ENCODE measurements at places on chromosomes 13 and 19. TPM values are rescaled to one million over a fixed set of nuclear protein-coding genes. Genes with fewer than 3 reads are reported as not detected.

- DNase-seq = peak; percentile 57
- H3K27me3 ChIP-seq = no peaks in the 10 kb centered on the region
- H3K4me1 ChIP-seq = no peaks in the 10 kb centered on the region
Measured at GRCh38 chr13:79451500-79451962, 29.4 kb upstream of the NDFIP2 start.

- no peak for DNase-seq
- H3K27ac ChIP-seq = no peak overlapping the region
- H3K4me1 ChIP-seq = no peaks in the 10 kb centered on the region
- H3K36me3 ChIP-seq = no peaks in the 10 kb centered on the region
Measured at GRCh38 chr19:47422417-47423163, 3.3 kb upstream of the MEIS3 start.

- H3K4me3 ChIP-seq = no peak overlapping the region
- H3K36me3 ChIP-seq = no peaks in the 10 kb centered on the region
- no peak overlapping the region for H3K27ac ChIP-seq
- peaks cover 2% of the 10 kb centered on the region for H3K4me1 ChIP-seq
- H3K27me3 ChIP-seq = no peaks in the 10 kb centered on the region
Measured at GRCh38 chr13:46057256-46058015, 4.9 kb upstream of the ZC3H13 start.

DNA sequence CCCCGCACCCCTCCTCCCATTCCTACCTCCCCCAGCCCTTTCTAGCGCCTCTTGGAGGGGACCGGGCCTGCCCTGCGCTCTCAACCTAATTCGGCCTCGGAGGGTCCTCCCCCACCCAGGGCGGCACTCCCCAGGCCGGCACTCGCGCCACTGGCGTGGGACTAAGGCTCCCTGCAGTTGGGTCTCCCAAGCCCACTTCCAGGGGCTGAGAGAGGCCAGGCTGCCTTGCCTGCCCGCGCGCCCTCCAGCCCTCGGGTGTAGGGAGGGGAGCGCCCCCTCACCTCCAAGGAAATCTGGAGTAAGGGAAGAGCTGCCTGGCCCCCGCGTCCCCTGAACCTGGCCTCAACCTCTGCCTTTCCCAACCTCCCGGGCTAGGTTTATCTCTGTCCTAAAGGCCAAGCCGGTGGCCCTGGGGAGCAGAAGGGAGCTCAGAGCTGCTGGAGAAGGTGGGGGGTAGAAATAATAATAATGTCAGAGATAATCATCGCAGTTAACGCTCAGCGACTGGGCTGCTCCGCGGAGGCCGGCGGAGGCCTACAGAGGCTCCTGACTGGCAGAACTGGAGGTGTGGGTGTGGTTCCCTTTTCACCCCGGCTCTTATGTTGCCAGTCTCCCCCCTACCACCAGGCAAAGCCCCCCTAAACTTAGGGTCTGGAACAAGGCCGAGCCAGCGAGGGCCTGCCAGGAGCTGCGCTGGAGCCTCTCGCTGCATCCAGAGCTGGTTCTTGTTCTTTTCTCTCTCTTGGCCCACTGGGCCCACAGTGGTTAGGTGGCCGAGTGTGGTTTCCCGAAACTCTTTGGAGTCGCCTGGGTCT is 9.6 kb downstream of the ZIC2 start:
- no peaks in the 10 kb centered on the region for H3K36me3 ChIP-seq
- no peak for DNase-seq
- peaks cover 67% of the 10 kb centered on the region for H3K27me3 ChIP-seq
- no peak overlapping the region for H3K27ac ChIP-seq
- no peak overlapping the region for H3K4me3 ChIP-seq
- peaks cover 8% of the 10 kb centered on the region for H3K4me1 ChIP-seq

DNA sequence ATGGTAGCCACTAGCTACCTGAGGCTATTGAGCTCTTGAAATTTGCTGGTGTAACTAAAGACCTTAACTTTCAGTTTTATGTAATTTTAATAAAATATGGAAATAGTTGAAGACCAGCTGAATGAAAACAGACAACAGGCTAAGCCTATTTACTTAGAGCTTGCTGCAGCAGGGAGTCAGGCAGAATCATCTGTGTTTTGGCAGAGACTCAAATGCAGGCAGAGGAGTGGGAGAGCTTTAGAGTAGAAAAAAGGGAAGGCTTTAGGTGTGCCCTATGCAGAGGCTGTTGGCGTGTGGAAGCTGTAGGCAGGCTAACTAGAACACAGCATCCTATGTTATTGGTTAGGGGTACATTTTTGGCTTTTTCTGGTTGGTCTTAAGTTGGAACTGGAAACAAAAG is 304.9 kb upstream of the NBEA start:
- no peaks in the 10 kb centered on the region for H3K4me1 ChIP-seq
- no peaks in the 10 kb centered on the region for H3K36me3 ChIP-seq
- H3K27me3 ChIP-seq = no peaks in the 10 kb centered on the region
- H3K4me3 ChIP-seq = no peak overlapping the region

DNA sequence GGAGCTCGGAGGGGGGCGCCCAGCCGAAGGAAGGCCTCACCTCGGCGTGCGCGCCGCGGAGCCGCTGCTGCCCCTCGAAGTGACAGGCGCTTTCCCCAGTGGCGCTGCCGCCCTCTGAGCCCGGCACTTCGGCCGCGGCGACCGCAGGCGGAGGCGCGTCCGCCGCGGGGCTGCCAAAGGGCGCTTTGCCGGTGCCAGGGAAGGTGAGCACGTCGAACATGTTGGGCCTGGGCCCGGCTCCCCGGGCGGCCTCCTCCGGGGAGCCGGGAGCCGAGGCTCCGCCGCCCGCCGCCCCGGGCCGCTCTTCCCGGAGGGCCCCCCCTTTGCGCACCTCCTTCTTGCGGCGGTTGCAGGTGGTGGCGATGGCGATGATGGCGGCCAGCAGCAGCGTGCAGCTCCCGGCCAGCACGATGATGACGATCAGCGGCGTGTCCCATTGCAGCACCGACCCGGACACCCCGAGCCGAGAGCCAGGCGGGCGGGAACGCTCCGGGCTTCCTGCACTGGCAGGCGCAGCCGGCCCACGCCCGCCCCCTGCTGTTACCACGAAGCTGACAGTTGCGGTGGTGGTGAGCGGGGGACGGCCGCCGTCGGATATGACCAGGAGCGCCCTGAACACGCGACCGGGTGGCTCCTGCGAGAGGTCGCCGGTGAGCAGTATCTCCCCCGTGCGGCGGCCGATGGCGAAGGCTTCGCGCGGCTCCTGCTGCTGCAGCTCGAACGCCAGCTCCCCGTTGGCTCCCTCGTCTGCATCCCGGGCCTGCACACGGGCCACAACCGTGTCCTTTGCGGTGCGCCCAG is 2.5 kb downstream of the PCDH8 start:
- H3K4me1 ChIP-seq = no peaks in the 10 kb centered on the region
- H3K27ac ChIP-seq = no peak overlapping the region

DNA sequence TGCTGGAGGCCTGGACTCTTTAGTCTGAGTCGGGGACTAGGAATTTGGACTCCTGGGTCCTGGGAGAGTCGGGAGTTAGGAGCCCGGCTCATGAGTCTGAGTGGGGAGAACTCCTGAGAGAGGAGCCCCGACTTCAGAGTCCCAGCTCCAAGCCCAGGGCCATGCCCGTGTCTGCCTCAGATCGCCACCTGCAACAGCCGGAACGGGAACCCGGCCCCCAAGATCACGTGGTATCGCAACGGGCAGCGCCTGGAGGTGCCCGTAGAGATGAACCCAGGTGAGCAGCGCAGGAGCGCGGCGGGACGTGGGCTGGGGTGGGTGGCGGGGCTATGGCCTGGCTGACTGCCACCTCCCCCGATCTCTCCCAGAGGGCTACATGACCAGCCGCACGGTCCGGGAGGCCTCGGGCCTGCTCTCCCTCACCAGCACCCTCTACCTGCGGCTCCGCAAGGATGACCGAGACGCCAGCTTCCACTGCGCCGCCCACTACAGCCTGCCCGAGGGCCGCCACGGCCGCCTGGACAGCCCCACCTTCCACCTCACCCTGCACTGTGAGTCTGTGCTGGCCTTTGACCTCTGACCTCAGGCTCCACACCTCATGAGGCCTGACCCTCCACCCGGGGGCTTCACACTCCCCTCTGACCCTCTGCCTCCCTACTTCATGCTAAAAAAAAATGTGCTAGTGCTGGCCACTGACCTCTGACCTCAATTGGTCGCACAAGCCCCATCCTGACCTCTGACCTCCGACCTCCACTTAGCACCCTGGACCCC is 4.4 kb downstream of the BCAM start:
- no peaks in the 10 kb centered on the region for H3K36me3 ChIP-seq
- H3K27me3 ChIP-seq = no peaks in the 10 kb centered on the region
- no peak overlapping the region for H3K27ac ChIP-seq
- H3K4me1 ChIP-seq = peaks cover 3% of the 10 kb centered on the region

DNA sequence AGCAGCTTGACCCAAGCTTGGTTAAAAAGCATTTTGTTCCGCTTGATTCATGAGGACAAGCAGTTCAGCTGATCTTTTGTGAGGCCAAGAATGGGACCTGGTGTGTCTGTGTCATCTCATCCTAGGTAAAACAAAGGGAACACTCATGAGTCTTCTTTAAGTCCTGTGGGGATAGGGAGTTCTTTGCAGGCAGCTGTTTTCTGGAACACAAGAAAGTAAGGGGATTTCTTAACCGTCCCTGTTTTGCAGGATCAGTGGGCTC is 134.5 kb upstream of the TMTC4 start:
- H3K36me3 ChIP-seq = no peaks in the 10 kb centered on the region
- peaks cover 5% of the 10 kb centered on the region for H3K4me1 ChIP-seq
- no peak for DNase-seq

DNA sequence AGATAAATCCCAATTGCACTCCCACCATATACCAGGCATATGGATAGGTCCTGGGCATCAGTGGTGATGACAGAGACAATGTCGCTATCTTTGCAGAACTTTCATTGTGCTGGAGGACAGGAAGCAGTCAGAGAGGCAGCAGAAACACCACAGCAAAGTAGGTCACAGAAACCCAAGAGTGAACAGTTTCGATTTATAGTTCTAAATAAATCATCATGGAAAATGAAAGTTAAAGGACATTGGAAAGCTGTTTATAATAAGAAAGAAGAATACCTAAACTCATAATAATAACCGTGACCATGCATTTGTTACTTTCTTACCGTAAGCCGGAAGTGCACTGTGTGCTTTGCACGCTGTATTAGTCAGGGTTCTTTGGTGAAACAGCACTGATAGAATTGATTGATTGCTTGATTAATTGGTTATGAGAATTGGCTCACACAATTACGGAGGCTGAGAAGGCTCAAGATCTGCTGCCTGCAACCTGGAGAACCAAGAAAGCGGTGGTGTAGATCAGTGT is 38.9 kb downstream of the ALOX5AP start:
- no peak overlapping the region for H3K4me3 ChIP-seq
- H3K36me3 ChIP-seq = no peaks in the 10 kb centered on the region
- H3K27ac ChIP-seq = no peak overlapping the region
- no peaks in the 10 kb centered on the region for H3K27me3 ChIP-seq
- peaks cover 6% of the 10 kb centered on the region for H3K4me1 ChIP-seq
- DNase-seq = peak; percentile 33

- H3K4me3 ChIP-seq = no peak overlapping the region
- peaks cover 19% of the 10 kb centered on the region for H3K36me3 ChIP-seq
- DNase-seq = no peak
- H3K27me3 ChIP-seq = no peaks in the 10 kb centered on the region
- H3K27ac ChIP-seq = no peak overlapping the region
Measured at GRCh38 chr19:653425-653824, 9.6 kb downstream of the RNF126 start.

GRCh38 chr13:45851956-45852355 is 403 bp upstream of the SIAH3 start:
- H3K27me3 ChIP-seq = peaks cover 18% of the 10 kb centered on the region
- H3K27ac ChIP-seq = no peak overlapping the region
- no peaks in the 10 kb centered on the region for H3K36me3 ChIP-seq
- no peak for DNase-seq
- no peak overlapping the region for H3K4me3 ChIP-seq
- H3K4me1 ChIP-seq = no peaks in the 10 kb centered on the region

- H3K4me1 ChIP-seq = no peaks in the 10 kb centered on the region
- no peak overlapping the region for H3K27ac ChIP-seq
- DNase-seq = no peak
- no peaks in the 10 kb centered on the region for H3K27me3 ChIP-seq
- H3K4me3 ChIP-seq = no peak overlapping the region
Measured at GRCh38 chr13:26653310-26653709, 95.8 kb downstream of the WASF3 start.

- no peak overlapping the region for H3K27ac ChIP-seq
- H3K36me3 ChIP-seq = no peaks in the 10 kb centered on the region
- no peaks in the 10 kb centered on the region for H3K27me3 ChIP-seq
- no peak for DNase-seq
Measured at GRCh38 chr19:54665530-54665929, 2.7 kb downstream of the LILRB4 start.

GRCh38 chr13:30856005-30856790 is 49.9 kb upstream of the MEDAG start:
- no peak overlapping the region for H3K4me3 ChIP-seq
- no peaks in the 10 kb centered on the region for H3K36me3 ChIP-seq
- H3K27ac ChIP-seq = no peak overlapping the region

GRCh38 chr19:44111910-44112463 is 1.2 kb upstream of the ZNF225 start:
- peak; percentile 7 for DNase-seq
- no peaks in the 10 kb centered on the region for H3K4me1 ChIP-seq
- peak overlapping the region; percentile 61 for H3K4me3 ChIP-seq

GRCh38 chr13:111382411-111382810 is 62.0 kb downstream of the TEX29 start:
- DNase-seq = no peak
- H3K4me1 ChIP-seq = no peaks in the 10 kb centered on the region
- H3K36me3 ChIP-seq = no peaks in the 10 kb centered on the region
- no peaks in the 10 kb centered on the region for H3K27me3 ChIP-seq
- H3K27ac ChIP-seq = no peak overlapping the region

- peaks cover 3% of the 10 kb centered on the region for H3K27me3 ChIP-seq
- H3K27ac ChIP-seq = no peak overlapping the region
- no peak overlapping the region for H3K4me3 ChIP-seq
- no peak for DNase-seq
Measured at GRCh38 chr19:39202998-39203355, 1.1 kb downstream of the SYCN start.

DNA sequence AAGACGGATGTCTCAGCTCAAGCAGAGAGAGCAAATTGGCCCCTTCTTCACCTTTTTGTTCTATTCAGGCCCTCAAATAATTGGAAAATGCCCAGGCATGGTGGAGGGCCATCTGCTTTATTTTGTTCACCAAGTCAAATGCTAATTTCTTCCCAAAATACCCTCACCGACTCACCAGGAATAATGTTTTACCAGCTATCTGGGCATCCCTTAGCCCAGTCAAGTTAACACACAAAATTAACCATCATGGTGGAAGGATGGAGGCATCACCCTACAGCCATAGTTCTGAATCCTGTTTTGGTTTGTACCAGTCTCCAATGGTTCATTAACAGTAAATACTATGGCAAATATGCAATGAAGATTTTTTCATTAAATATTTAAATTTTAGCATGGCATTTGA is 51.7 kb upstream of the SERP2 start:
- no peaks in the 10 kb centered on the region for H3K36me3 ChIP-seq
- no peak overlapping the region for H3K4me3 ChIP-seq
- no peak overlapping the region for H3K27ac ChIP-seq
- H3K27me3 ChIP-seq = no peaks in the 10 kb centered on the region
- H3K4me1 ChIP-seq = no peaks in the 10 kb centered on the region
- DNase-seq = no peak

GRCh38 chr19:5231857-5232678 is 108.5 kb downstream of the PTPRS start:
- no peak overlapping the region for H3K27ac ChIP-seq
- H3K4me3 ChIP-seq = no peak overlapping the region
- H3K4me1 ChIP-seq = no peaks in the 10 kb centered on the region
- H3K36me3 ChIP-seq = no peaks in the 10 kb centered on the region
- no peaks in the 10 kb centered on the region for H3K27me3 ChIP-seq

CD209 gene
- 13.6 TPM for polyA plus RNA-seq

OVOL3 gene
- not detected for polyA plus RNA-seq

TM9SF2 gene
- 40.8 TPM for polyA plus RNA-seq

SMARCA4 gene
- polyA plus RNA-seq = 70.0 TPM

TBC1D4 gene
- polyA plus RNA-seq = 4.0 TPM

ZNF577 gene
- polyA plus RNA-seq = 4.7 TPM

IFNL1 gene
- polyA plus RNA-seq = not detected

Data from small intestine (tissue), 16 donors.